ENCODE measurements at places on chromosomes 3 and 15. TPM values are rescaled to one million over a fixed set of nuclear protein-coding genes. Genes with fewer than 3 reads are reported as not detected.

DNA sequence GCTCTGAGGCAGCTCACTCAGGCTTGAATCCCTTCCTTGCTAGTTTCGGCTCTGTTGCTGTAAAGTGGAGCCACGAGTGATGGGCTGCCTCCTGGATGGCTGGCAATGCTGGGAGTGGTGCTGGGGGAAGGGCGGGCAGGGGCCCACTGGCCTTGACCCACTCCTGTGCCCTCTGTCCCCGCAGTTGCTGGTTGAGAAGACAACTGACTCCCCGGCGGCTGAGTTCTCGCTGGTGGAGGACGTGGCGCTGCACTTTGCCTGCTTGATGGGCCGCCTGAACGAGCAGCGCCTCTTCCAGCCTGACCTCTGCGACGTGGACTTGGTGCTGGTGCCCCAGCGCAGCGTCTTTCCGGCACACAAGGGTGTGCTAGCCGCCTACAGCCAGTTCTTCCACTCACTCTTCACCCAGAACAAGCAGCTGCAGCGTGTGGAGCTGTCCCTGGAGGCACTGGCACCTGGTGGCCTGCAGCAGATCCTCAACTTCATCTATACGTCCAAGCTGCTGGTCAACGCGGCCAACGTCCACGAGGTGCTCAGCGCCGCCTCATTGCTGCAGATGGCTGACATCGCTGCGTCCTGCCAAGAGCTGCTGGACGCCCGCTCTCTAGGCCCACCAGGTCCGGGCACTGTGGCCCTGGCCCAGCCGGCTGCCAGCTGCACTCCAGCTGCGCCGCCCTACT, 4.7 kb downstream of the ZBTB47 start:
- H3K27ac ChIP-seq: no peak overlapping the region
- H3K4me3 ChIP-seq: no peak overlapping the region
- H3K4me1 ChIP-seq: peaks cover 62% of the 10 kb centered on the region
- H3K36me3 ChIP-seq: peaks cover 69% of the 10 kb centered on the region
- DNase-seq: no peak
- no peaks in the 10 kb centered on the region for H3K27me3 ChIP-seq

GRCh38 chr3:108150200-108150599, 59.4 kb upstream of the CD47 start:
- no peaks in the 10 kb centered on the region for H3K4me1 ChIP-seq
- H3K27ac ChIP-seq: no peak overlapping the region
- no peak for DNase-seq
- H3K4me3 ChIP-seq: no peak overlapping the region
- H3K36me3 ChIP-seq: no peaks in the 10 kb centered on the region

DNA sequence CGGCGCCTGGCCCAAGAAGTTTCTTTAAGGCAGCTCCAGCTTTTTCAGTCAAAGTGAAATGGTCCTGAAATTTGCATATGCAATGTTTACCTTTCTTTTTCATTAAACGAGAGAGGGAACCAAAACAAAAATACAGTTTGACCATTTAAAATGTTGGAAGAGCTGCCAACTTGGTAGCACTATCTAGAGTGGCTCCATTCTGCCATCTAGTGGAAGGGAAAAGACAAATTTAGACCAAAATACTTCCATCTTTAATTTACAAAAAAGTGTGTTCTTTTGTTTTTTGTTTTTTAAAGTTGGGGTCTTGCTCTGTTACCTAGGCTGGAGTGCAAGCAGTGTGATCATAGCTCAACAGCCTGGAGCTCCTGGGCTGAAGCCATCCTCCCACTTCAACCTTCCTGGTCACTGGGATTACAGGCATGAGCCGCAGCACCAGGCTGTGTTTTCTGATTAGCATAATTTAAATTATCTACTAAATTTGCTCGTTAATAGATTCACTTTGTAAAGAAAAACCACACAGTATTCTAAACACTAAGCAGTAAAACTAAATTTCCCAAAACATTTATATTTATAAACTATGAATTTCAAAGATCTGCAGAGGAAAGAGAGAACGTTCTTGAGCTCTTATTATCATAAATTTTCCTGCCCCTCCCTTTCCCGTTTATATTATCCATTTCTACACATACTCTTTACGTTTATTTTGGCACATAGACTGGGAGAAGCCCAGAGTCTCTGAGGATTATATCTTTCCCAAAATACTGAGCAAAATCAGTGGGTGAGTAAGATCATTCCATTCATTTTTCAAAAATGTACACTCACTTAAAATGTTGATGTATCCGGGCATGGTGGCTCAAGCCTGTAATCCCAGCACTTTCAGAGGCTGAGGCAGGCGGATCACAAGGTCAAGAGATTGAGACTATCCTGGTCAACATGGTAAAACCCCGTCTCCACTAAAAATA, 15.4 kb upstream of the RFC4 start:
- peaks cover 26% of the 10 kb centered on the region for H3K4me1 ChIP-seq
- DNase-seq: no peak
- H3K36me3 ChIP-seq: no peaks in the 10 kb centered on the region
- H3K27ac ChIP-seq: no peak overlapping the region

DNA sequence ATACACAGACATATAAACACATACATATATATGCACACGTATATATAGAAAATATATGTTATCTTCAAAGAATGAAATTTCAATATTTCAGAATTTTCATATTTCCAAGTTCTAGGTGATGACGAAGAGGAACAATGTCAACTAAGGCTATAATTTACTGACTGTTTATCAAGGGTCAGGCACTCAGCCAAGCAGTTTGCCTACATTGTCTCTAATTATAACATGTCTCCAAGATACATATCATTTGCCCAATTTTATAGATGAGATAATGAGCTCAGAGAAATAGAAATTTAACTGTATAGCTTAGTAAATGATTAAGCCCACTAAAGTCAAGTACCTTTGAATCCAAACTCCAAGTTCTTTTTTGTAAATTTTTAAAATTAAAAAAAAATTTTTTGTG, 99.9 kb upstream of the PLSCR4 start:
- H3K27ac ChIP-seq: no peak overlapping the region
- no peaks in the 10 kb centered on the region for H3K36me3 ChIP-seq
- H3K4me1 ChIP-seq: no peaks in the 10 kb centered on the region
- H3K27me3 ChIP-seq: no peaks in the 10 kb centered on the region
- H3K4me3 ChIP-seq: no peak overlapping the region

GRCh38 chr15:27475395-27475794, 504.4 kb downstream of the GABRG3 start:
- H3K27me3 ChIP-seq: no peaks in the 10 kb centered on the region
- DNase-seq: no peak
- no peak overlapping the region for H3K27ac ChIP-seq
- H3K4me3 ChIP-seq: no peak overlapping the region
- peaks cover 8% of the 10 kb centered on the region for H3K4me1 ChIP-seq
- no peaks in the 10 kb centered on the region for H3K36me3 ChIP-seq

- H3K4me3 ChIP-seq: no peak overlapping the region
- H3K4me1 ChIP-seq: no peaks in the 10 kb centered on the region
- H3K36me3 ChIP-seq: no peaks in the 10 kb centered on the region
- H3K27me3 ChIP-seq: no peaks in the 10 kb centered on the region
Measured at GRCh38 chr3:168951884-168952283, 711.6 kb downstream of the MECOM start.

DNA sequence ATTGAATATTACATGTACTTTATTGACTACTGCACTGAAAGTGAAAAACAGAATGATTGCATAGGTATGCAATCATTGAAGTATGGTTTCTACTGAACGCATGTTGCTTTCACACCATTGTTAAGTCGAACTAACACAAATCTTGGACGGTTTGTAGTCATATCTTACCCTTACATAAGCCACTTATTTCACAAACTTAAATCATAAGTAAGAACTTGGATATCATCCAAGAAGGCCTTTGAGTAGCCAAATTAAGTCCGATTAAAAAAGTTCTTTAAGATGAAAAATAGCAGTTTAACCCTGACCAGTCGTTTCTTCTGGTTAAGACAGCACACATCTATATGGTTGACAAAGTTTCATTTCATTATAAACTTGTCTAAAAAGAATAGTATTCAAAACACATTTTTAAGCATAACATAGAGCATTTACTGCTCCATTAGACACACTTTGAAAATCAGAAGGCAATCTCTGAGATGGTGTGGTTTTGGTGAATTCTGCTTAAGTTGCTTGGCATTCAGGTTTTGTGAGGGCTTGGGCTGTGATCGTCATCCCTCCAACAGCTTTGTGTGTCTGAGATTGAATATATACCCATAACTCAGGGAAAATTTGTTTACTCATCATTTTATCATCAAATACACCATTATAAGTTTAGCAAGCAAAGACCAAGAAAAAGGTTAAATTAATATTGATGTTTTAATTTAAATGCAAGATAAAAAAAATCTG, 92.2 kb downstream of the NFKBIZ start:
- no peaks in the 10 kb centered on the region for H3K27me3 ChIP-seq
- H3K4me1 ChIP-seq: no peaks in the 10 kb centered on the region
- H3K36me3 ChIP-seq: no peaks in the 10 kb centered on the region
- no peak overlapping the region for H3K27ac ChIP-seq
- DNase-seq: no peak

DNA sequence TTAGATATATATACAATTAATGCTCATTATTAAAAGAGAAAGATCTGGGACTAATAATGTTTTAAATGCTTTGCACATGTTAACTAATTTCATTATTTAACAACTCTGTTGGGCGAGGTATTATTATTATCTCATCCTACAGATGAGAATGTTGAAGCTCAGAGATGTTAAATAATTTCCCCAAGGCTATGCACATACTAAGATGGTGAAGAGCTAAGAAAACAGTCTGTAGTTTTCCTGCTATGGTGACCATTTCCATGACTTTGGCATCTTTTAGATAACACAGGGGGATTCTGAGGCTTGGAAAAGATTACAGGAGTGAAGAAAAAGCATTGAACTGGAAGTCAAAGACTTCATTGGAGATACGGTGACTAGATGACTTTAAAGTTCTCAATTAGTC, 226.7 kb downstream of the ZMAT3 start:
- H3K27me3 ChIP-seq: no peaks in the 10 kb centered on the region
- H3K4me1 ChIP-seq: no peaks in the 10 kb centered on the region
- H3K4me3 ChIP-seq: no peak overlapping the region
- H3K27ac ChIP-seq: no peak overlapping the region
- H3K36me3 ChIP-seq: no peaks in the 10 kb centered on the region
- no peak for DNase-seq

- no peak for DNase-seq
- H3K36me3 ChIP-seq: no peaks in the 10 kb centered on the region
- no peak overlapping the region for H3K27ac ChIP-seq
- H3K4me1 ChIP-seq: no peaks in the 10 kb centered on the region
- no peak overlapping the region for H3K4me3 ChIP-seq
Measured at GRCh38 chr3:132378048-132378762, 39.1 kb upstream of the DNAJC13 start.

DNA sequence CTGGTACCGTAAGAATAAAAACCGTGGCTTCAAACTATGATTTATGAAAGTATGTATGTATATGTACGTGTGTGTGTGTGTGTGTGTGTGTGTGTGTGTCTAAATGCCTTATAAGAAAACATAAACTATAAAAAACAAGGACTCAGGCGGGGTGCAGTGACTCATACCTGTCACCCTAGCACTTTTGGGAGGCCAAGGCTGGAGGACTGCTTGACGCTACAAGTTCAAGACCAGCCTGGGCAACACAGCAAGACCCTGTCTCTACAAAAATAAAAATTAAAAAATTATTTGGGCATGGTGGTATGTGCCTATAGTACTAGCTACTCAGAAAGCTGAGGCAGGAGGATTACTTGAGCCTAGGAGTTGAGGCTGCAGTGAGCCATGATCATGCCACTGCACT, 29.1 kb downstream of the CCPG1 start:
- no peak for DNase-seq
- H3K27me3 ChIP-seq: no peaks in the 10 kb centered on the region
- peaks cover 27% of the 10 kb centered on the region for H3K36me3 ChIP-seq
- H3K27ac ChIP-seq: no peak overlapping the region
- no peak overlapping the region for H3K4me3 ChIP-seq
- H3K4me1 ChIP-seq: no peaks in the 10 kb centered on the region

The SERPINI2 gene
- total RNA-seq: 5.7 TPM

The TRIM42 gene
- total RNA-seq: not detected

The CIB1 gene
- 11.5 TPM for total RNA-seq

The LIPC gene
- 0.94 TPM for total RNA-seq

The MAP6D1 gene
- total RNA-seq: 10.7 TPM

The CATSPER2 gene
- 2.6 TPM for total RNA-seq

The SCN5A gene
- 1.8 TPM for total RNA-seq

The CILP gene
- total RNA-seq: 0.94 TPM

All from spinal cord (tissue), 10 donors.